ENCODE measurements at places on chromosomes 11 and 22.

DNA sequence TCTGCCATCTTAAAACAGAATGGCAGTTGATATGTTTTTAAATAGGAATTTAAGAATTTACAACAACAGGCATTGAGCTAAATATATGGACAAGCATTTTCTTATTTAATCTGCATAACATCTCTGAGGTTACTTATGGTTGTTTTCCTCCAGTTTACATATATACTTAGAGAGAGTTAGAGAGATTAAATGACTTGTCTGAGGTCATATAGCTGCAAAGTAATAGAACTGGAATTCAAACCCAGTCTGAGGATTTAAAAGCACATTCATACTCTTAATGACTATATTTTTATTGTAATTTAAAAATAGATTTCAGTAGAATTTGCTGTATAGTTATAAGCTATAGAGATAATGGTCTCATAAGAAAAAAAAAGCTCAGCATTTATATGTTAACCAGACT is 81.4 kb upstream of the GRIK4 start:
- DNase-seq = no peak

- no peak for DNase-seq
These were observed 13.3 kb upstream of the WDR74 start for GRCh38 chr11:62852523-62853188.

DNA sequence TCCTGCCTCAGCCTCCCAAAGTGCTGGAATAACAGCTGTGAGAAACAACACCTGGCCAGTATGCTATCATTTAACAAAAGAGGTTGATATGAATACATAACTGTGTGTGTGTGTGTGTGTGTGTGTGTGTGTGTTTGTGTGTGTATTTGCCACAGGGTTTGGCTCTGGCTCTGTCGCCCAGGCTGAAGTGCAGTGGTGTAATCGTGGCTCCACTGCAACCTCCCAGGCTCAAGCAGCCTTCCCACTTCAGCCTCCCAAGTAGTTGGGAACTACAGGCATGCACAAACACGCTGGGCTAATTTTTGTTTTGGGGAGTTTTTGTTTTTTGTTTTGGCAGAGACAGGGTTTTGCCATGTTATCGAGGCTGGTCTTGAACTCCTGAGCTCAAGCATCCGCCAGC is 4.7 kb downstream of the SPA17 start:
- DNase-seq = no peak

- DNase-seq = no peak
These were observed 9.2 kb downstream of the RELA start for GRCh38 chr11:65653229-65654225.

DNA sequence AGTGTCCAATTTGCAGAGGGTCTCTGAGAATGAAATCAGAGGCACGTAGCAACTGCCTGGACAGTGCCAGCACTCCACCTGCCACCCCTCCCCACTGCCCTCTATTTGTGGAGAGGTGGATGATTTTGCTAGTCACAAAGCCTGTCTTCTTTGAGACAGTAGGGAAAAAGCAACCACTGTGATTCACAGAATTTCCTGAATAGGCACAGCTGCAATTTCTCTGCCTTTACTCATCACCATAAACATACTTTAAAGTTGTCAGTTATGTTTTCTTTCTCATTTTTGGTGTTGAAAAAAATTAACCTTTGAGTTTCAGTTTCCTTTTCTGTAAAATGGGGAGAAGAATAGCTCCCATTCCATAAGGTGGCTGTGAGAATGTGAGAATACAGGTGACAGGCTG is 134.3 kb downstream of the TEAD1 start:
- no peak for DNase-seq

DNA sequence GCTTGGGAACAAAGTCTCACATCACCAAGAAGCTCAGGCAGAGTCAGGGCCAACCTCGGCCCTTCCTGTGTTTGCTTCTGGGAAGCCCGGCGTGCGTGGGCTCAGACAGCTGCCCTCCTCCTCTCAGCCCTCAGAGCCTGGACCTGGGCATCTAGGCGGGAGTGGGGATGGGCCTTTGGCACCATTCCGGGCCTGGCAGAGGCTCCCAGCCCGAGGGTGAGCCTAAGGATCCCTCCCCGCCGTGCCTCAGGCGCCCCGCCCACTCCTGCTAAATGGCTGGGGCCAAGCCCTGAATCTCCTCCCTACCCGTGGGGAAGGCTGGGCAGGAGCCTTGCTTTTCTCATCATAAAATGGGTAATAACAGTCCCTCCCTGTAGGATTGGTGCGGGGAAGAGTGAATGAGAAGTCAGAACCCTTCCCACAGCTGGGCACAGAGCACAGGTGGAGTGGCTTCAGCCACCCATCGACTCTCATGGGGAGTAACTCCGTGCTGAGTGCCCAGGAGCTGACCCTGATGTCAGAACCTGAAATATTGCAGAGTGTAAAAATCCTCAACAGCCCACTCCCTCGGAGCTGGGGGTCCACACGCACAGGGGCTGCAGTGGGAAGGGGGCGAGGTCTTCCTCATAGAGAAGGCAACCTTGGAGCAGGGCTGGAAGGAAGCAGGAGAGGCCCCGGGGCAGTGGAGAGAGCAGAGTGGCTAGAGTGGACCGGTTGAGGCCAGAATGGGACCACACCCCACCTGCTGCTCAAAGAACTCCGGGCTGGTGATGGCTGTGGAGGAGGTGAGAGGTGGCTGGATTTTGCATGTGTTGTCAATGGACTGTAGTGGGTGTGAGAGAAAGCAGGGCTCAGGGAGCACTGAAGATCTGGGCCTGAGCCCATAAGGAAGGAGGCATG is 18.8 kb upstream of the CDKN1C start:
- no peak for DNase-seq

GRCh38 chr22:28855355-28856094 is 27.8 kb upstream of the ZNRF3 start:
- DNase-seq = peak; percentile 20

DNA sequence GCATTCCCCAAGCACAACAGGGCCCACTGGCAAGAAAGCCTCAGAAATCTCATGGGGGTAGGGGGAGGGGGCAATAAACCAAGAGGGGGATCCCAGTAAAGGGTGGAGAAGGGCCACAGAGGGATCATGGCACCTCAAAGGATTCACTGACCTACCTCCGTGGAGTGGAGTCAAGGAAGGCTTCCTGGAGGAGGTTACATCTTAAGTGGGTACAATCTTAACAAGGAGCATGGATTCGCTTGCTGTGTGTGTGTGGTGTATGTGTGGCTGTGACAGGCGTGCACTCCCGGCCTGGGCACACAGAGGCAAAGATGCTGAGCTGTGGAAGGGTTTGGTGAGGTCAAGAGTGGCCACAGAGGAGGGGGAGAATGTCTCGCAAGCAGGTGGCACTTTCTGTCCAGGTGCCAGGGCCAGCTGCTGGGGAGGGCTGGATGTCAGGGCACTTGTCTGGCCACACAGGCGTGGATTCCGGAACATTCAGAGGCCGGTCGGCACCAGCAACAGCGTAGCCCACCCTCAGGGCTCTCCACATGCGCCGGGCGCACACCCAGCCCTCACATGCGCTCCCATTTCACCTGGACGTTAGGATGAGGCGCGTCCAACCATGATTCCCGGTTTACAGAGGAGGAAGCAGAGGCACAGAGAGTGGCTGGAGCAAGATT is 43.3 kb downstream of the WNT7B start:
- DNase-seq = no peak

DNA sequence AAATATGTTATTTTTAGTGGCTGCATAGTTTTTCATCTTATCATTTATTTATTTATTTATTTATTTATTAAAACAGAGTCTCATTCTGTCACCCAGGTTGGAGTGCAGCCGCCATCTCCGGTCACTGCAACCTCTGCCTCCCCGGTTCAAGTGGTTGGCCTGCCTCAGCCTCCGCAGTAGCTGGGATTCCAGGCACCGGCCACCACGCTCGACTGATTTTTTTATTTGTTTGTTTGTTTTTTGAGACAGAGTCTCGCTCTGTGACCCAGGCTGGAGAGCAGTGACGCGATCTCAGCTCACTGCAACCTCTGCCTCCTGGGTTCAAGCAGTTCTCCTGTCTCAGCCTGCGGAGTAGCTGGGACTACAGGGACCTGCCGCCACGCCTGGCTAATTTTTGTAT is 262.9 kb upstream of the DDI1 start:
- DNase-seq = no peak

- DNase-seq = no peak
These were observed 565.9 kb downstream of the ETS1 start for GRCh38 chr11:128021349-128022006.

DNA sequence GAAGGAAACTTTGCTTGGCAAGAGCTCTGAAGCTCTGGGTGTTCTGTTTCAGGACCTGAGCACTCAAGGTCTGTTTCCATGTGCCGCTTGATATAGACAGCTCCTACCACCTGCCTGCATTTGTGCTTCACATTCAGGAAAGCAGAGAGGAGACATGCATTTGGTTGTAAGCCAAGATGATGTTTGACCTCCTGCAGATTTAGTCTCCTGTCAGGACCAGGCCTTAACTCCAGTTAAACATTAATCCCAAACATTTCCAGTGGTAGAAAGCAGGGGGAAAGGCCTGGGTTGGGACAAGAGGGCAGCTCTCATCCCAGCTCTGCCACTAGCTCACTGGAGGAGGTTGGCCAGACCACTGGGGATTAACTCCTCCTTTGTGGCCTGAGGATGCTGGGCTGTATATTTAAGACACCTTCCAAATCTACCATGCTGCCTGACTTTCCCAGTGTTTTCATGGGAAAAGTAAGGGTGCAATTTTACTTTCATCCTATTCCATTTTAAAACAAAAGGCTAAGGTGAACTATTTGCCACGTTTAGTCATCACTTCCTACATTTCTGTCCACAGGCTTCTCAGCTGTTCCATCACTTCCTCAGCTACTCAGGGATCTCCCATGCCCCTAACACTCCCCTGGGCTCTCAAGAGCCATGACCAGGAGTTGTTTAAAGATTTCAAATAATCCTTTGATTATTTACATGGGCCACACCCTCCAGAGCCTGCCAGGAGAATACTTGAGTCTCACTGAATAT is 80.9 kb downstream of the INSC start:
- DNase-seq = no peak

GRCh38 chr11:10441652-10442503 is 13.2 kb upstream of the AMPD3 start:
- DNase-seq = no peak

- no peak for DNase-seq
These were observed 17.9 kb upstream of the PDE3B start for GRCh38 chr11:14625586-14626205.

DNA sequence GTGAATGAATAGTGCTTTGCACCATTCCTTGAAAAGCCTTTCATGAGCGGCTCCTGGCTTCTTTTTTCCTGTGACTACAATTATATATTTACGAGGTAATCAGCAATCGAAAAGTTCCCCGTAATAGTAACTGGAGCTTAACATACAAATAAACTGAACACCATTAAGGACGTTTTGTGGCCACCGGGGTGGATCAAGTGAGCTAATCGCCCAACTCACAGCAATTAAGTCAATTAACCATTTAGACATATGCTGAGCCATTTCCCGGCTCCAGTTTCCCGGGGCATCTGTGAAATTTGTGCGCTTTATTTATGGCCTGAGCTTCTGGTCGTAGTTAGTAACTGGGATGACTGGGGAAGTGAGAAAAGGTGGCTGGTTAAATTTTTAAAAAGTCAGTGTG is 465.2 kb downstream of the MIAT start:
- DNase-seq = no peak

DNA sequence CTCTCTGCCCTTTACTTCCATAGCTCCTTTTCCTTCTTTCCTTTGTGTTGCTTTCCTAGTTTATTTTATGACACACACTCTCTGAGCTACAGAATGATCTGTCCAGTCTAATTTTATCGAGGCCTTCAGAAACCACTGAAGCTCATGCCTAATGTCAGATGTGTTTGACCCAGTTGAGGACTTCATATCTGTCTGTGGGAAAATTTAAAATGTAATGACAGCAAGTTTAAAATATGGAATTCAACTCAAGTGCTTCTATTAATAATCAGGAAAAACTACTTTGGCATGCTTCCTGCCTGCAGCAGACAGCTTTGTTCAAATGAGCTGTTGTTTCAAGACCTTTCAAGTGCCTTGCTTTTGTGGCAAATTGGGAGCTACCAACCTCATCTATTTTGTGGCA is 261.8 kb upstream of the MTNR1B start:
- DNase-seq = no peak

- DNase-seq = no peak
These were observed 69.7 kb downstream of the ELFN2 start for GRCh38 chr22:37357446-37358075.

GRCh38 chr11:83483808-83484207 is 197.6 kb upstream of the CCDC90B start:
- no peak for DNase-seq

- DNase-seq = no peak
These were observed 17.4 kb downstream of the RIBC2 start for GRCh38 chr22:45430871-45431270.

DNA sequence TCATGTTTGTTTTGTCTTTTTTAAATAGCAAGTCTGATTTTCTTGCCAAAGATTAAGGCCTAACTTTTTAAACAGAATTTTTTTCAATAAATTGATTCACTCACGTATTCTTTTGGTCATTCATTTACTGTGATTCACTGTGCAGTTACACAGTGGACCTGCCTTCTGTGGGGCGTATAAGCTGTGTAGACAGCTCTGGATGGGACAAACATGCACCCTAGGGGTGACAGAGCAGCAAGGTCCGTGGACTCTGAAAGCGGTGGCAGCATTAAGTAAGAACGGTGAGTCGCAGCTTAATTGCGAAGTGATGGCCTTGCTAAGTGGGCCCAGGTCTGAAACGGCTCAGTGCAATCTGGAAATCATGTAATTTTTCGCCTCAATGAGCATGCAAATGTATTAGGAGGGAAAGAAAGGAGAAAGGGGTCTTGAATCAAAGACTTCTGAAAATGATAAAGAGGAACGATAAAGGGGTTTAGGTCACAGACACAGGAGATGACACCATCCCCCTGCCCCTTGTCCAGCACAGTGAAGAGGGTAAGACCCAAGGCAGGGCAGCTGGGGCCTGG is 113.1 kb downstream of the SPATA19 start:
- no peak for DNase-seq

DNA sequence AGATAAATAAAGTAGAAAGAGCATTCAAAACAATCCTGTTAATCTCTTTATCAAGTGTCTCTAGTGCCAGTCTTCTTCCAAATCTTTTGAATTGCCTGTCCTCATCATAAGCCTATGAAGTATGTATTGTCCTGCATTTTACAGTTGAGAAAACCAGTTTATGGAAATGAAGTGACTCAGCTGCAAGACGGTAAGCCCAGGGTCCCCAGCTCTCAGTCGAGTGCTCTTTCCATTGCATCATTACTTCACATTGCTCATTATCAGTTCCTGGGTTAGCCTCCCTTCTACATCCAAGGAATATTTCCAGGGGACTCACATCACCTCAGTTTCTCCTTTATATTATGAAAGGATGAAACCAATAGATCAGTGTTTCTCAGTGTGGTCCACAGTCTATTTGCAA is 9.1 kb upstream of the P4HA3 start:
- no peak for DNase-seq

- peak; percentile 71 for DNase-seq
These were observed 32.0 kb upstream of the COMT start for GRCh38 chr22:19909350-19910179.

GRCh38 chr22:21680830-21681565 is 15.2 kb downstream of the PPIL2 start:
- DNase-seq = no peak

DNA sequence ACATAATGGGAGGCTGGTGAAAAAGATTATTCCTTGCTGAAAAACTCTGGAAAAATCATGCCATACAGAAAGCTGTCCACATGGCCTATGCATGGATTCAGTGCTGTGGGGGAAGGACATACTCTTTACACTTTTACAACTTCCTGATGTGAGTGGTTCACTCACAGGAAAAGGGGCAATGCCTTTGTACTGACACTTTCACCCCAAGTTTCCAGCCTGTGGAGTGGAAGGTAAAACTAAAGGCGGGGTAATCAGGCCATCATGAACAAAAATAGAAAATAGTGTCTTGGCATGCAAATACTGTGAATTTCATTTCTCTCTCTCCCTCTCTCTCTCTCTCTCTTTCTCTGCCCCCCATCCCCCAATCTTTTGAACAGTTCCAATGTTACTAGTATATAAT is 281.8 kb downstream of the ETS1 start:
- DNase-seq = no peak
